Activated CD8-positive, alpha-beta memory T cell treated with anti-CD3 and anti-CD28 coated beads for 4 hours (primary cell): ENCODE measurements at places on chromosomes 5 and 9.
A peak's percentile ranks its signal among the peaks of the same experiment; 100 is the strongest.

DNA sequence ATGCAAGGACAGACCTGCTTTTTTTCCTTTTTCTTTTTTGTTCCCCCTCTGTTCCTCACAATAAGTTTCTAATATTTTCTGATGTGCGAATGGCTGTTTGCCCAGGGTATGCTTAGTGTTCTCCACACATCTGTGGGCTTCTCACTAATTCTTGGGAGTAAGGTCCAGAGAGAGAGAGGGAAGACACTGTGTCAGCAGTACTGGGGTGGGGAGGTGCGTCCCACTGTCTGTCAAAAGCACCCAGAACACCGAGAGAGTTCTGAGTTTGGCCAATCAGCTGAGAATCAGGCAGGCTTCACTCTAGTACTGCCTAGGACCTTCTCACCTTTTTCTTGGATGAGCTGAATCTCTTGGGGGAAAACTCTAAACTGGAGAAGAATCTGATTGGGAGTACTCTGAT lies 61.8 kb downstream of the ELL2 start:
- DNase-seq: no peak

DNA sequence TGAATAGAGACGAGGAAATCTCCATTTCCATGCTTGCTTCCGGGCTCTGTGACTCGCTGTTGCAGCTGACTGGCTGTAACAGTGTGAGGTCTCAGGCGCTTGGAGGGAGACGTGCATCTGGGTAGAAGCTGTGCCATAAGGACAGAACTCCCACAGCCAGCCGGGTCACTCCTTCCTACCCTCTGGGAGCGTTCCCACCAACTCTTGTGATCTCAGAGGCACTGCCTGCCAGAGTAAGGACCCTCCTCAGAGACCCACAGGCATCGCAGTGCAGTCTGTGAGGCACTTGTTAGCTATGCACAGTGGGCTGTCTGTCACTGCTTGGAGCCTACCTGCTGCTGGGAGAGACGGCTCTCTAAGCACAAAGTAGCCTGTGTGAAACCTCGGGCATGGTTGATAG lies 203.4 kb upstream of the SEMA6A start:
- DNase-seq: no peak

DNA sequence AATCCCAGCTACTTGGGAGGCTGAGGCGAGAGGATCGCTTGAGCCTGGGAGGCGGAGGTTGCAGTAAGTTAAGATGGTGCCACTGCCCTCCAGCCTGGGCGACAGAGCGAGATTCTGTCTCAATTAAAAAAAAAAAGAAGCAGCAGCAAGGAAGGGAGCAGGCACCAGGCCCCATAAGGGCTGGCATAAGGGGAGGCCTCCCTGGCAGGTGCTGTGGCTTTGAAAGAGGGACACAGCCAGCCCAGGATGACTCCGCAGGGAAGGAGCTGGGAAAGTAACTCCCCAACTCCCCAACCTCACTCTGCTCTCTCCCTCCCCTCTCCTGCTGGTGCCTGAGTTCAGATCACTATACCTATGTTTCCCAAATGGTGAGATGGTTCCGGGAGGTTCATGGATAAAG lies 70.1 kb downstream of the NDFIP1 start:
- DNase-seq: no peak

- peak; percentile 56 for DNase-seq
These were observed 13.8 kb downstream of the TSPAN17 start for GRCh38 chr5:176660860-176661641.

- no peak for DNase-seq
These were observed 4.1 kb downstream of the SAXO1 start for GRCh38 chr9:19028835-19029451.

DNA sequence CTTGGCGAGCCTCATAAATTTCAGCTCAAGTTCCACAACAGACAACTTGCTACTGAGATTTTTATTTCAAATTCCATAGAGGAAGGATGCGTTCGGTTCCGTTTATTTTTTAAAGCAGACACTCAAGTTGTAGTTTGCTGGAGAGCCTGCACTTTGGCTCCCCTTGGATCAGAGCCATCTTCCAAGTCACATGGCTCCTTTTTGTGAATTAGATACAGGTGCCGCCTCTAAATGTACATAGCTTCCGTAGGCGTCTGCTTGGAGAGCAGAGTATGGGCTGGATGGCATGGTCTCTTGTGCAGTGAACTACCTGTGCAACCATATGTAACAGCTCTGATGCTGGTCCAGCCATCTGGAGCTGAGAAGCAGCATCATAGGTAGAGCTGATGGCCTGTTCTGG lies 73.9 kb upstream of the WWC1 start:
- no peak for DNase-seq

DNA sequence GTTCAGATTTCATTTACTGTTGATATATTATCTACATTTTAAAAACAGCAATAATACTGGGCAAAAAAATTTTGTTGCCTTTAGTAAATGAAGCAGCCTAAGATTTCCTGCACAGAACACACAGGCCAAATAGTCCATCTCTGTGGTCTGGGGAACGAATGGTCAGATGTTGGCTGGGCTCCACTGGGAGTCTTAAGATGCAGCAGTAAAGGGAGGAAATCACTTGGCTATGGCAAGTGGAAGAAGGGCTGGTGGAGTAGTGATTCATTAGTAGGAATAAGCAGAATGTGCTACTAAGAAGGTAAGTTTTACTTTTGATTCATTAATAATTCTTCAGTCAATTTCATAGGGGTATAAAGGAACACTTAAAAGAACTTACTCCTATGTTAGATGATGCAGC lies 91.1 kb upstream of the ARRDC3 start:
- DNase-seq: no peak
